Activated naive CD4-positive, alpha-beta T cell (primary cell): ENCODE measurements at places on chromosomes 11 and 22.

DNA sequence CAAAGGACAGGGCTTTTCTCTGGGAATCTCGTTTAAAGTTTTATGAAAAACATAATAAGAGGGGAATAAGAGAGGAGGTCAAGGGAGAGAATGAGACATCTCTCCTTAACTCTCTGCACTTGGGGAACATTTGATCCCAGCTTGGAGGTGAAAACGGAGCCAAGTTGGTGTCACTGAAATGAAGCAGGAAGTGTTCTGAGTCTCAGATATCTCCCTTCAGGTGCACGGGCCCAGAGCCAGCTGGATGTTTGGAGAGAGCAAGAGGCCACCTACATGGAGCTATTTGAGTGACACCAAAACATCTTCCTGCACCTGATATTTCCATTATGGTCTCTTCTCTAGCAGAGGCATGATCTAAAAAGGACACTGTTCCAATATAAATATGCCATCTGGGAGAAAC lies 85.7 kb downstream of the BLID start:
- no peak for DNase-seq

GRCh38 chr11:1353383-1354124 lies 36.2 kb upstream of the BRSK2 start:
- no peak for DNase-seq

- DNase-seq, result no peak
Measured at GRCh38 chr11:46281371-46281831, 3.9 kb downstream of the CREB3L1 start.

DNA sequence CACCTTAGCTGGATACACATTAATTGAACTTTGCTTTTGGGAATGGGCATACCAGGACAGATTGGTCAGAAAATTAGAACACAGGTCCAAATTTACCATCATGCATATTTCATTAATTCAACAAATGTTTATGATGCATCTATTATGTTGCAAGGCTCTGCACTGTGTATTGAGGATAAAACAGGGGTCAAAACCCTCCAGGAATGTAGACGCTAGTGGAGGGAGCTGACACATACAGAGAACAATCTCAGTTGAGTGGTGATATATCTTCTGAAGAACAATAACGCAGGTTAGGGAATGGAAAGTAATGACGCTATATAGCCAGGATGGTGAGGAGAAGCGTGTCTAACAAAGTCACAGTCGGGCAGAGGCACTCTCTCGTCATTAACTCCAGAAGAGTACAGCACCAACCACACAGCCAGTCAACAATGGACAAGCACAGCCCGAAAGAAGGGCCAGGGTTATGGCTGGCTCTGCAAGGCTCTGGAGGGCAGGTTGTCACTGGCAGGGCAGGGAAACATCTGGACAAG lies 3.8 kb downstream of the FLI1 start:
- DNase-seq, result no peak

DNA sequence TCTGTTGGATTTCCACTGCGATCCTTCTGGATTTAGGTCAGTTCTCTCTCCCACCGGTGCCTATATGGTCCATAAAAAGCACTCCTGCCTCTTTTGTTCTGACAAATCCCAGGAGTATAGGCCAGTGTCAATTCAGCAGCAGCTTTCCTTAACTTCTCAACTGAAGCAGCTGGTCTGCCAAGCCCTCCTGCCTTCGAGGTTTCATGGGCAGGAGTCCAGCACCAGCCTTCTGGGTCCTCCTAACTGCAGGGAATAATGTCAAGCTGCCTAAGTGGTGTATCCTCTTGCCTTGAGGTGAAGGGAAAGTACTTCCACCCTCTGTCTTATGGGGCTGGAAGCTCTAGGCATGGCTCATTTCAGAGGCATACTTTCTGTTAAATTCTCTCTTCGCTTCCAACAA lies 149.4 kb upstream of the NCAM1 start:
- DNase-seq, result no peak

DNA sequence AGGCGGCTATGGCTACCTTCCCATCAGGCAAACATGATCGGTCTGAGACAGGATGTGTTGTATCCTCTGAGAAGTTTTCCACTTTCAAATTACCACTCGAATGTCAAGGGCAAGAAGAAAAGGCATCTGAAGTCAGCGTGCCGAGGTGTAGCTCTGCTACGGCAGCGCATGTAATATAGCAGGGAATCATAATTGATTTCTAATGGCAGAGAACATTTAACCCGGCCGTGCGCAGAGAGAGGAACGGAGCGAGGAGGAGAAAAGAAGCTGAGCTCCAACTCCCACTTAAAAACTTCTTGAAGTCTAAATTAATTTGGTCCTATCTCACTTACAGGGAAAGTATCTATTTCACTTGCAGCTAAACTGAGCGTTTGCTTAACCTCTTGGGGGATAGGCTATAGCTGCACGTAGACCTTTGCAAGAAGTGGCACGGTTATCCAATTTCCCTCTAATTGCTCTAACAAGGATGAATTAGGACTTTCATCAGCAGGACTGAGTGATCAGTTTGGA lies 137.3 kb upstream of the KIRREL3 start:
- DNase-seq, result no peak

DNA sequence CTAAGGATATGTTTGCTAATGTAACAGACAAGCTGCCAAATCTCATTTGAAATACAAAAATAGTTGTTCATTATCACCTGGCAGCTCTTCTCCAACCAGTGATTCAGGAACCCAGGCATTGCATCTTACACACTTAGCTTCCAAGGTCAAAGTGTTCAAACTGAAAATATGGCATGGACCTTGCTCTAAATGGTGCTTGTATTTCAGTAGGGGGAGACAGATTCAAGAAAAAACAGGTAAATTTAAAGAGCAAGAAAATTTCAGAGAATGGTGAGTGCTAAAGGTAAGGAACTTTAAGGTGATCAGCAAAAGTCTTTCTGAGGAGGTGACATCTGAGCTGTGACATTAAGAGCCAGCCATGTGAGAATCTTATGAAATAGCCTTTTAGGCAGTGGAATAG lies 82.8 kb upstream of the E2F8 start:
- no peak for DNase-seq
